ENCODE measurements at places on chromosomes 5 and 9.

DNA sequence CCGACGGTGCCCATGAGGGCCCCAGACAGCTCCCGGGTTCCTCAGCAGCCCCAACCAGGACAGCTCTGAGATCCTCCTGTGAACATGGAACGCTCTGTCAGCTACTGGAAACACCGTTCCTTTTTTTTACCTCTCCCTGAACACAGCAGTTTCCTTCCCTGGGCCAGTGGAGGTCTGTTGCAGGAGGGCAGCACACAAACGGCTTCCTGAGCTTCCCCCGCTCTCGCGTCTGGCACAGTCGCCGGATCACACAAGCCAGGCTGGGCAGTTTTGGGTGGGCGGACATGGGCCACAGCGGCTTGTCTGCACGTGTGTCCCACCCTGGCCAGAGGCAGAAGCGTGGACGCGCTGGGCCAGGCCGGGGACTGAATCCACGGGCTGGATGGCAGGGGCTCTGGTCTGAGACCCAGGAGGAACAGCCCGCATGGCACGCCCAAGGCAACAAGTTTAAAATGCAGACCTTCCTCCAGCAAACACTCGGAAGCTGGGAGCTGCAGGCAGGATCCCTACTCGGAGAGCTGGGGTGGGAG lies 106.8 kb upstream of the SARDH start:
- DNase-seq = no peak

GRCh38 chr5:123438244-123438643 lies 15.0 kb upstream of the CEP120 start:
- no peak for DNase-seq

- no peak for DNase-seq
These were observed 26.0 kb upstream of the GNE start for GRCh38 chr9:36284226-36284625.

GRCh38 chr5:156927545-156927944 lies 35.5 kb downstream of the TIMD4 start:
- DNase-seq = no peak

- DNase-seq = no peak
These were observed 83.2 kb upstream of the SMIM15 start for GRCh38 chr5:61245486-61245885.

GRCh38 chr5:150163547-150164059 lies 3.0 kb upstream of the CDX1 start:
- DNase-seq = no peak

GRCh38 chr5:31196309-31196708 lies 2.8 kb downstream of the CDH6 start:
- no peak for DNase-seq

GRCh38 chr5:59002162-59002825 lies 419.4 kb downstream of the RAB3C start:
- no peak for DNase-seq

DNA sequence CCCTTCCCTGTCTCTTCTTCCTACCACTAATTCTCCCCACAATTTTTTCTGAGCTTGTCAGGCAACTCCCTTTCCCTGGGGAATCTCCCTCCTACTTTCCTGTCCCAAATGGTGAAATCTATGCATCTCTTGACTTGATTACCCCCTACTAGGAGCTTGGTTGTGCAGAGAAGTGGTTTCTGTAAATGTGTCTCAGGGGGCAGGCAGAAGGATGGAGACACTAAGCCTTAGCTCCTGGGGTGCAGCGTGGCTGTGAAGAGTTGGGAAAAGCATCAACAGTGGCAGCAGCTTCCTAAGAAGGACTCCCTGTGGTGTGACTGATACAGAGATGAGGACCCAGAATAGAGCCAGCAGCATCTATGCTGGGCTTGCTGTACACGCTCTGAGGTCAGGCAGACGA lies 62.3 kb downstream of the NRG2 start:
- DNase-seq = no peak

GRCh38 chr9:88534456-88535225 lies at the start of gene NXNL2:
Gene NXNL2, plus strand, starts transcription at chr9:88535178. Its CDS starts 257 bp downstream, at chr9:88535435.
- peak; percentile 41 for DNase-seq

- no peak for DNase-seq
These were observed 67.2 kb upstream of the GPBP1 start for GRCh38 chr5:57106661-57107060.

- DNase-seq = no peak
These were observed 243 bp upstream of the SHISAL2B start for GRCh38 chr5:64690104-64690416.

DNA sequence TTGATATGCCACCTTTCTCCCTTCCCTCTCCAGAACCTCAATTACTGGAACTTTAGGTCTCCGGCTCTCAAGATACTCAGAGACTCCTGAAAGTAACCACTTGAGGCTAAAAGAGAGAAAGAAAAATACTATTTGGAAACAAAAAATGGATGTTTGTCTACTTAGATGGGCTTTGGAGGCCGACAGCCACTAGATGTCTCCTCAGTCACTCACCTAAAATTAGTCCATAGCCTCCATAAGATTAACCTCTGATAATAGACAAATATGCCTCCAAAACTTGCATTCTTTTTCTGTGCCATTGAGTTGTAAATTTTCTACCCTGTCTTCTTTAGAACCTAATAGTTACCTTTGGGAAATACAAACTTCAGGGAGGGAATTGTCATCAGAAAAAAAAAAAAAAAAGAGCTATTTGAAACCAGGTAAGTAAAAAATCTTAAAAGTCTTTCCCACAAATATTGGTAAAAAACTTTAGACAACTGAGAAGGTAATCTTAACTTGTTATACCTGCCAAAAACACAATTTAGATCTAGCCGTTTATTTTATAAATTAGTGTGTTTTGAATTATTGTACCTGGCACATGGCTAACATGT lies 11.2 kb upstream of the PCDH1 start:
- DNase-seq = no peak

GRCh38 chr5:35404701-35405100 lies 174.4 kb upstream of the PRLR start:
- no peak for DNase-seq

DNA sequence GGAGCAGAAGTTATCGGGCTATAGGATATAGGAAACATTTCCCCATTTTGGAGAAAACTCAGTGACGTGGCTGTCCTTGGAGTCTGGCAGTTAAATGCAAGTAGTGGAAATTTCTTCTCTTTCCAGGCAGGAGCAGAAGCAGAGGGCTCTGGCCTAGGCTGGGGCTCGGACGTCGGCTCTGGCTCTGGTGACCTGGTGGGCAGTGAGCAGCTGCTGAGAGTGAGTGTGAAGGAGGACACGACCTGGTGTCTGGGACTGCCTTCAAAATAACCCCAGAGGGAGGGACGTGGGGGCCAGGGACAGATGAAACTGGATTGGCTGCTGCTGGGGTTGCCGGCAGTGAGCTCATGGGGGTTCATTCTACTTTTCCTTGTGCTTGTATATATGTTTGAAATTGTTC lies 79.5 kb downstream of the COL15A1 start:
- no peak for DNase-seq

DNA sequence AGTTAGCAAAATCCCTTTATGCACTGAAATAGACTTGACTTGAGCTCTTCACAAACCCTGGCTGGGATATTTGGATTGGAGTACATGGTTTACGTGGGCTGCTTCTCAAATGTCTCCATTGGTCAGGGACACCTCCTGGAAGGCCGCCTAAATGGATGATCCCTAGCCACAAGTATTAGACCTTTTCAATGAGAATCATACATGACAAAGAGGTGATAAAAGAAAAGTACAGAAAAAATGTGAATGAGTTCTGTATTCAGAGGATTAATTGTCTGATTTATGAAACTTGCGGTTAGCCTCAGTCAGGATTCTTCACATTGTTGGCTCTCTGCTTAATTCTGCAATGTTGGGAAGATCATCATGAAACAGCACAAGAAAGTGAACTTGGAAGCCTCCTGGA lies 752.8 kb upstream of the ADAMTS16 start:
- no peak for DNase-seq

DNA sequence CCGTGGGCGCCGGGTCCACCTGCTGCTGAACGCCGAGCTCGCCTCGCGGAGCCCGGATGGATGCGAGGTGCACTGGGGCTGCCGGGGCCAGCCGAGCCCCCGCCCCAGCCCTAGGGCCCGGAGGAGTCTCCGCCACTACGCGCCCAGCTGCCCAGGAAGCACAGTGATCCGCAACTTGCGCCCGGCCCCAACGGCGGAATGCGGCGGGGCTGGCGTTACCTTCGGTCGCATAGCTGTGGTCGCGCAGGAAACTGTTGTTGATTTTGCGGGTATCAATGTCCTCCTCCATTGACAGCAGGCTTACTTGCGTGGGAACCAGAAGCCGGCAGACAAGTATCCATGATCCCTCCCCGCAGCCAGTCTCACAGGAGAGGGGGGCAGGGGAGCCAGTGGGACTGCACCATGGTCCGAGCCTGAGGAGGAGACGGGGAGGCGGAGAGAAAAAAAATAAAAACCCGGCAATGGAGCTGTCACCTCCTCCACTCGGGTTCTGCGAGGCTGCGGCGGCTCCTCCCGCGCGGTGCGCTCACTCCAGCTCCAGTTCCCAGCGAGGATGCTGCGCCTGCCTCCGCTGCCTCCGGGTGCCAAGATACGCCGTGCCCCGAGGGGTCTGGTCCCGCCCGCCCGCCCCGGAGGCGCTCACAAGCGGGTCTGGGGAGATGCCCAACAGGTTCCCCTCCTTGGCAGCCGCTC lies 628 bp downstream of the PPP2R2B start:
- DNase-seq = peak; percentile 26

GRCh38 chr5:59757442-59757841 lies 136.1 kb downstream of the PDE4D start:
- DNase-seq = no peak

DNA sequence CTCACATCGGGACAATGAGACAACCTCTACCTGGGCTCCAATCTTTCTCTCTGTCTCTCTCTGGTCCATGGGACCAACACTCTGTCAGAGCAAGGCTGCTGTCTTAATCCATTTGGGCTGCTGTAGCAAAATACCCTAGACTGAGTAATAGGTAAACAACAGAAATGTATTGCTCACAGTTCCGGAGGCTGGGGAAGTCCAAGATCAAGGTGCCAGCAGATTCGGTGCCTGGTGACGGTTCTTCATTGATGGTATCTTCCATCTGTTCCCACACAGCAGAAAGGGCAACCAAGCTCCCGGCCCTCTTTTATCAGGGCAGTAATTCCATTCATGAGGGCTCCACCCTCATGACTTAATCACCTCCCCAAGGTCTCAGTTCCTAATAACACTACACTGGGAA lies 61.3 kb upstream of the SPOCK1 start:
- no peak for DNase-seq

DNA sequence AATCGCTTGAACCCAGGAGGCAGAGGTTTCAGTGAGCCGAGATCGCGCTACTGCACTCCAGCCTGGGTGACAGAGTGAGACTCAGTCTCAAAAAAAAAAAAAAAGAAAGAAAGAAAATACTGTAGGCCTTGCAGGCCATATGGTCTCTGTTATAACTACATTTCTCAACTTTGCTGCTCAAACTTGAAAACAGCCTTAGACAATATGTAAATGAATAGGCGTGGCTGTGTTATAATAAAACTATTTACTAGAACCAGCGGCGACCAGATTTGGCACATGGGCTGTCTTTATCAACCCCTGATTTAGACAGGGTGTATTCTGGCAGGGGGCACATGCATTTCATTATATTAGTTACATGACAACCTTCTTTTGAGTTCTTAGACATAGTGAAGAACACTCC lies 130.0 kb downstream of the C9orf152 start:
- DNase-seq = no peak

DNA sequence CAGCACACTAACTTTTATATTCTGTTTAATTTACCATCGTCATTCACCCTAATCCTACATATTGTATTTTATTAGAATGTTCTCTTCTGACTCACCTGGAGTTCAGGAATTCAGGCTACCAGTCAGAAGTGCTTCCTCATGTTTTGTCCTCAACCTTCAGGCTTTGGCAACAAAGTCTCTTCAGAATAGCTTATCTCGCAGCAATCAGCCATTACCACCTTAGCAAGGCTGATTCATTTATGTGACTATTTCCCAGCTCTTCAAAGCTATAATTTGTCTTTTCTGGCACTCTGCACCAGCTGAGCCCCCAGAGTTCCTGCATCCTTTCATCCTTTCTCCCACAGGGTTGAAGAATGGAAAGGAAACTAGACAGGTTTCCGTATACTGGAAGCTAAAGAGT lies 365.5 kb upstream of the CDH18 start:
- no peak for DNase-seq

DNA sequence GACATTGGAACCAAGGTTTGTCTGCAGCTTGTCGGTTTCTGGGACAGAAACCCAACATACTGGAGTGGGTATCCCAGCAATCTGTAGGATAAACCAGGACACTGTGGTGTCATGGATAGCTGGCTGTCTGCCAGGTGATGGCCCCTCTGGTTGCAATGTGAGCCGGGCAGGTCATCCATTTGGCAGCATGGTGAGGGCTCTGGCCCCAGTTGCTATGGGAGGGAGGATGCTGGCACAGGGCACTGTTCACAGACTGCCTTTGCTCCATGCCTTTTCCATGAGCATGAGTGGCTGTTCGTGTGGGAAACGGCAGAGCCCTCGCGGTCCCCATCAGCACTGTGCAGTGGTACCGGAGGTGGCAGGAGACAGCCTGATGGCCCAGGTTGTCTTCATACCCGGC lies 6.4 kb downstream of the S1PR3 start:
- no peak for DNase-seq

- DNase-seq = no peak
These were observed 97.0 kb downstream of the HINT1 start for GRCh38 chr5:131068076-131068475.

GRCh38 chr9:17810728-17811571 lies 232.1 kb downstream of the SH3GL2 start:
- DNase-seq = no peak

DNA sequence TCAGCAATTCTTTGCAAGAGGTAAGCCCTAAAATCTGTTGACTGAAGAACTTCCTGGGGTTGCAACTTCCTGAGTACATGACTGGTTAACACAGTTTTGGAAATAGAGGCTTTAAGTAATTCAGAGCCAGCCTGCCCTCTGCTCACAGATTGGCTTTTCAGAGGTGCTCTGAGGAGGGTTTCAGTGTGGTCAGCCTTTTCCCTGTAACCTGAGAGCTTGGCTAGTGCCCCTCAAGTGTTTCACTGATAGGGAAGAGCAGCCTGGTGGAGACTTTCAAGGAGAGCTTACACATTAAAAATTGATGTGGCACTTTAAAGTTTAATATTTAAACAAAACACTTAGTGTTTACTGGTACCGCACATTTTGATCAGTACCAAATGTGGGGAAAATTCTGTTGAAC lies 56.7 kb upstream of the FOXB2 start:
- no peak for DNase-seq

Data from CD4-positive, alpha-beta T cell treated with Interleukin-1 beta for 1 hour (primary cell).